ENCODE measurements at places on chromosomes 6 and 20.

GRCh38 chr20:57967364-57967763 lies 257.5 kb upstream of the PMEPA1 start:
- no peak for DNase-seq

- no peak for DNase-seq
These were observed 141.7 kb downstream of the EDN3 start for GRCh38 chr20:59441860-59442810.

DNA sequence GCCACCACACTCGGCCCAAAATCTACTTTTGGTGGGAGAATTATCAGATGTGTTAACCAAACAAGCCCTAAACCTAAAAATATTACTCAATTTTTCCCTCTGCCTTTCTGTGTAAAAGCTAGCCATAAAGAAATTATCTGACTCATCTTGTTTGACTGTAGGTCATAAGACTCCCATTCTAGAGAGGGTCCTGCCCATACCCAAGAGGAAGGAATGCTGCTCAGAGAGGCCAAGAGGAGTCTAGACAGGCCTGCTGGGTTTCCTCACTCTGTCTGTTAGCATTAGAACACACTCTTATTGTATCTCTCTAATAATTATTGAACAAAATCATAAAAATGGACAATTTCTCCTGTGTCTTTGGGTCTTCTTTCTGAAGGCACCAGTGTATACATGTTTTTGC lies 26.1 kb downstream of the C6orf141 start:
- DNase-seq = no peak

DNA sequence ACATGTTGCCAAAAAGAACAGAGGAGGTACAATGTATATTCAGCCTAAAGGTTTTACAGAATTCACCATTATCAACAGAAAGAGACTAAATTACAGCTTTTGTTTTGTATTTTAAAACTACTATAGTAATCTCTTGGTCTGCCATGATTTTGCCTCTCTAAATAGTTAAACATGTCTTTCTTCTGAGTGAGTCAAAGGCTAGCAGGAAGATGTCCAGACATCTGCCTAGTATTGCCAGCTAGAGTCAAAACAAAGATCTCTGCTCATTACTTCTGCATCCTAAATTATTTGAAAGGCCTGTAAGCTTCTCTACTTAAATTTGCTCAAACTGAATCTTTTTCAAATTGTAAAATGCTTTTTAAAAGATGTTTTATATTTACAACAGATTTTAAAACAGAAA lies 8.8 kb downstream of the ASF1A start:
- no peak for DNase-seq

DNA sequence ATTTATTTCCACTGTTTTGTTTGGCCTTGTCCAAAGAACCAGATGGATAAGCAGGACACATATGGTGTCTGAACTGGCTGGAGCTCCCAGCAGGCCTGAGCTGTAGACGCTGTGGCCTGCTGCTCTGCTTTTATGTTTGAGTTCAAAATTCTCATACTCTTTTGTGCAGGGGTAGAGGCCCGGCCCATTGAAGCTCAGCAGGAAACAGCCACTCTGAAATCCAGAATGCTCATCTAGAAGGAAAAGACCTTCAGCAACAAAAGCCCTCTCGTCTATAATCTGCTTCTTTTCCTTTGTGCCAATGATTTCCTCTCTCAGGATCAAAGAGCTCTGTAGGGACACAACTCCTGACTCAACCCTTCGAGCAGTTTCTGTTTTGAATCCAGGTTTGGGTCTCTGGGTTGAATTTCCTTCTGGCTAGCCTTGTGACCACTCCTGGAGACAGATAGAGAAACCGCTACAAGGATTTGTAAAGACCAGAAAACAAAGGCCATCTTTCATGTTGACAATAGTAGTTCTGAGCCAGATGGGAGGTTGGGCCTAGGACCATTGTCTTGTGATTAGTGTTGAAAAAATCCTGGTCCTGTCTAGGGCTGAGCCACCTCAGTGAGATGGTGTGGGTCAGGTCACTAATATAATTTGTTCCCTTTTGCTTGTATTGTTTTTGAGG lies 446.7 kb downstream of the BCKDHB start:
- no peak for DNase-seq

DNA sequence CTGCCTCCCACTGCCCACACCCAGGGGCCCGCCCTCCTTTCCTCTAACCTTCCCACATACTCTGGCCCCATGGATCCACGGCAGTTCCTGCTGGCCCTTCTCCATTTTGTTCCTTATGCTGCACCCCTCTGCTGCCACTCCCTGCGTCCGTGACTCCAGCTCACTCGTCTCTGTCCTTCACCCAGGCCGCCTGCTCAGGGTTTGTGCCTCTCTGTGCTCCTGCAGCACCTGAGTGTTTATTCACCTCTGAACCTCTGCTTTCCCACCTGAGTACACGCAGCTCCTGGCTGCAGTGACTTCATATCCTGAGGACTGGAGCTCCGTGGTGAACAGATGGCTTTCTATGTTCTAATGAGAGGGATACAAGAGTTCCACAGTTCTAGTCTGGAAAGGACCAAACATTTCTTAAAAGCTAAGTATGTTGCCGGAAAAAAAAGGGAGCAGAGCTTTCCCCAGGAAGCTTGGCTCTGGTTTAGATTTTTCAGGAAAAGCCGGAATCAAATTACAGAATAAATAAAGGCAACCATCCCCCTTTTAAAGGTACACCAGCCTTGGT lies 1.5 kb upstream of the GNRH2 start:
- no peak for DNase-seq

GRCh38 chr6:165584541-165584940 lies 78.5 kb downstream of the PDE10A start:
- DNase-seq = no peak

- no peak for DNase-seq
These were observed 7.3 kb upstream of the TGM2 start for GRCh38 chr20:38172408-38172807.

DNA sequence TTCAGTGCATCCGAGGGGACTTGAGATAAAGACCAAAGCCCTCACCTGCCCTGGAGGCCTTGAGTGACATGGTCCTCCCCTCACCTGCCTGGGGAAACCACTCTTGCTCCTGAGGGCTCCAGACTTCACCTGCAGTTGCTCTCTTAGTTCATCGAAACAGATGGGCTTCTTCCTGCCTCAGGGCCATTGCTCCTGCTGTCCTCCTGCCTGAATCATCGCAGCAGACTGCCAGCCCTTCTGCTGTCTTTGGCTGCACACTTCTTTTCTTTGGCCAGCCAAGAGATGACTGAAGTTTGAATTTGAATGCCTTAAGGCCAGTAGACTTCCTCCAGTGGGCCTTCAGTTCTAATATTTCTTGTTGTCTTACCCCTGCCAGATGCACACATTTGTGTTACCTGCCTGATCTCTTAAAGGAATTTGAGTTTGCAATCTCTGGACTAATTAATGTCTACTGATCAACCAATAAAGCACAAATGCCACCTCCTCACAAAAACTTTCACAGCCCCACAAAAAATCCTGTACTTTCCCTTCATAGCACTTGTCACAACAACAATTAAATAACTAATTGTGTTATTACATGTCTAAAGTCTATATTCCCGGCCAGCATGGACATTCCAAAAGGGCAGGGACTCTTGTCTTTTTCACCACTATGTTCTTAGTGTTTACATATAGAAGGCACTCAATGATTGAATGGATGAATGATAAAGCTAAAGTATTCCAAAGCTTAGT lies 56.7 kb upstream of the SGK1 start:
- DNase-seq = no peak

DNA sequence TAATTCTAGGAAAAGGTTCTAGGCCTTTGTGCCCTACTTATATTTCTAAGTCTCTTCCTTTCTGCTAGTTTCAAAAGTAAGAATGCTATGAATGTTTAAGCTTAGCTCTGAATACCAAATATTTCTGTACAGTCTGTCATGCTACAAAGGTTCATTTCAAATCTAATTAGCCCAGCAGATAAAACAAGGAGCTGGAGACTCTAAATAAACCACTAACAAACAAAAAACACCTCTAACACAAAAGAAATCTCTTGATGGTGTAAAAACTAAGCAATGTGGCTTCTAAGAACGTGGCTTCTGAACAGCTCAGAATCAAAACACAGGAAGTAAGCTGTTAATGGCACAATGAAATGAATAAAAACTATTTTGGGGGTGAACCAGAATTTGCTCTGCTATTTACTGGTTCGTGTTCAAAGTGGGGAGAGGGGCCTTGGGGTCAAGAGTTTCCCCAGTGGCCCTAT lies 198.3 kb downstream of the BCAS1 start:
- DNase-seq = no peak

DNA sequence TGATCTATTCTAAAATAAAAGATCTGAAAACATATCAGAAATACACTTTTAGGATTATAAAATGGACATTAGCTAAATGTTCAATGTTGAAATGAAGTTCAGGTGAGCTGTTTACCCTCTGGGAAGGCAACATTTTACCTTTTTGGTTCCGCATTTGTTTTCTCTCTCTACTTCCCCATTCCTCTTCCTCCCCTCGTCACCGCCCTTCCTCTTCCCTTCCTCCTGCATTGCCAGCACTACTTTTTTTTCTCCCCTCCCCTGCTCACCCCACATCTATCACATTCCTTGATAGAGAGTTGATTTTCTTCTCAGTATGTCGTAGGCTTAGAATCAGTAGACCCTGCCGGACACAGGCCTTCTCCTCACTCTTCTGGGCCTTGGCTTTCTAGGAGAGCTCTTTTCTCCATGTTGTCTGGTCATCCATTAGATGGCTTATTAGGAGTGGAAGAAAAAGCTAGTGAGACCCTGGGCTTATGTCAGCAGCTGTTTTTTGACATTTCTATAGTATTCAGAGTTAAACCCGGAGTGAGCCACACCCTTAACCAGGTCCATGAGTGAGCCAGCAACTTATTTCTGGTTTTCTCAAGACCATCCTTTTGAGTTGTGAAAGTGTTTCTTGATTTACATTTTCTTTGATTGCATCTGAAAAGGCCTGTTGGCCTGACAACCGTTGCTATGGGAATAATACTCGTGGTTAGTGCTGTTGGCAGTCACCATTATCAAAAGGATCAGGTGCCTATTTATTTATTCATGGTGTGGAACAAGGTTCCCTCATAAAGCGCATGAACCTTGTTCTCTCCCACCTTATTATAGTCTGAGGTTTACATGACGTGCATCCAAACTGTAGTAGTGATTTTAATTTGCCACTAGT lies 90.9 kb downstream of the DTD1 start:
- DNase-seq = no peak

DNA sequence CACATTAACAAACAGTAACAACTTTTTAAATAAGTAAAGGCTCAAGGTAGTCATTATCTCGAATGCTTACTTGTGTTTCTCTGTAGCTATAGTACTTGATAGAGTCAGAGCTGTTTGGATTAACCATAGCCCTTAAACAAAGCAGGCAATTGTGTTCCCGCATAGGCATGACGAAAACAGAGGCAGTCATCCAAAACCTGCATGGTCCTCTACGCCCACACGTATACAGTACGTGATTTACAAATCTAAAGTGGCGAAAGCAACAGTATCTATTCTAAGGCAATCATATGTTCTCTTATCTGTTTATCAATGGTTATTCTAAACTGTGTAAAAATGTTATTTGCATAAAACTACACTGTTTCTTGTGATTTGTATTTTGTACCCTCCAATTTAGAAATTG lies 31.8 kb downstream of the HFE start:
- no peak for DNase-seq

- DNase-seq = no peak
These were observed 286.6 kb downstream of the TSHZ2 start for GRCh38 chr20:53258741-53259140.

- no peak for DNase-seq
These were observed 276.6 kb upstream of the BMP2 start for GRCh38 chr20:6490849-6491248.

DNA sequence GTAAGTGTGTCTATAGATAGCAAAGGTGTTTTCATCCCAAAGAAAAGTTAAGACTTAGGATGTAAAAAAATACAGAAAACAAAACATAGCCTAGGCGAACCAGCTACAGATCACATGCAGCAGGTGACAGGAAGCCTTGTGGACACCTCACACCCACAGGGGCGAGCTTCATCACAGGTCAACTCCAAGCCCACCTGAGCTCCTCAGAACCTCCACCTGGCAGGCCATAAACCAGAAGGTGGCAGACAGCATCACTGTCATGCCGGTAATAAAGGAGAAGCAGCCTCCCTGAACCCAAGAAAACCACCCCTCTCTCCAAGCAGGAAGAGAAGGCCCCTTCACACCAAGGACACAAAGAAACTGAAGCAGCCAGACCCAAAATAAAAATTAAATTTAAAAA lies 1.0 kb downstream of the RALGAPA2 start:
- DNase-seq = no peak

GRCh38 chr20:17023806-17024205 lies 203.0 kb upstream of the PCSK2 start:
- DNase-seq = no peak

DNA sequence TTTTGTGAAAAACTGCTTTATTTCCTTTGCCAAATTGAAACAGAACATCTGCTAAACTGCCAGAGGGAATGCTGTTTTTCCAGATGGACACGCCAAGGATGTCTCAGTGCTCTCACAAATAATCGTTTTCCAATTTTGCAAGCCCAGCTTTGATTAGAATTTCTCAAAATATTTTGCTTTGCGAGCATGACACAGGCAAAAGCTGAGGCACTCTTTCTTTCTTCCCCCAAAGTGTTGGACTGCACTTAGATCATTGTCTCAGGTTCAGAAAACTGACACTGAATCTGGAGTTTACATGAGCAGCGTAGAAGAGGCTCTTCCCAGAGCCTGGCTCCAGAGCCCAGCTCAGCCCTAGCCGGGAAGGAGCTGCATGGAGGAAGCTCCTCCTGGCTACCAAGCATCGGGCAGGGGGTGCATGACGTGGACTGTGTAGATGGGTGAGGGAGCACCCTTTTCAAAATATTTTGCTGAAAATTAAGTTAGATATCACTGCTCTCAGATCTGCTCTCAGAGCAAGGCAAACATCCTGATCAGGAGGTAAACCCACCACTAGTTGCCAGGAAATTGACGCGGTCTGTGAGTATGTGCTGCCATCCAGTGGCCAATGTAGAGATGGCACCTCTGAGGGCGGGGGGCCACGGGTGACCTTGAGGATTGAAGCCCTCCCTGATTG lies 107.5 kb downstream of the SLC22A3 start:
- DNase-seq = peak; percentile 45

GRCh38 chr6:105515054-105515453 lies 112.2 kb upstream of the PREP start:
- no peak for DNase-seq

DNA sequence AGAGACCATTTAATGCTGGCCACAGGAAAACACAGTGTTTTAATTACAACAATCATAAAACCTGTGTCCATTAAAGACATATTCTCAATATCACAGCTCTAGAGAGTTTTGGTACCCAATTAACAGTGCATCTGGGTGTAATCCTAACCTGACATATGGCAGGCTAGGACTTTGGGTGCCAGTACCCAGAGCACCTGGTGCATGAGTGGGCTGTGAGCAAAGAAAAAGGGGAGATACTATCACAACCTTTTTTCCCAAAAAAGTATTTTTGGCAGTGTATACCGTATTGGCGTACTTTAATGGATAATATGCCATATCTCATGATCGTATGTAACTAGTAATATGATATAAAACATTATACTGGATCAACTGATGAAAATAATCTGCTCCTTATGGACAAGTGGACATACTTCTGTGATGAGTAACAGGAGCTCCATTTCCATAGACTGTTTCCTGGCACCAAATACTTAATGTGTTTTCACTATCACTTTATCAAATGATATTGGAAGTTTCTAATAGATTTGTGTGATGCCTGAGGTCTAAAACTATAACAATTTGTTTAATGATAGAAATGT lies 91.7 kb downstream of the COL19A1 start:
- no peak for DNase-seq

GRCh38 chr20:50056408-50056926 lies 56.5 kb downstream of the UBE2V1 start:
- DNase-seq = no peak

Measured in activated CD4-positive, CD25-positive, alpha-beta regulatory T cell (primary cell).